ENCODE measurements at places on chromosomes 12 and 14. TPM values are rescaled to one million over a fixed set of nuclear protein-coding genes. Genes with fewer than 3 reads are reported as not detected.

The GLT1D1 gene
- total RNA-seq: 4.1 TPM

GRCh38 chr12:17971850-17972249 is 118.1 kb downstream of the RERGL start:
- no peak for DNase-seq

DNA sequence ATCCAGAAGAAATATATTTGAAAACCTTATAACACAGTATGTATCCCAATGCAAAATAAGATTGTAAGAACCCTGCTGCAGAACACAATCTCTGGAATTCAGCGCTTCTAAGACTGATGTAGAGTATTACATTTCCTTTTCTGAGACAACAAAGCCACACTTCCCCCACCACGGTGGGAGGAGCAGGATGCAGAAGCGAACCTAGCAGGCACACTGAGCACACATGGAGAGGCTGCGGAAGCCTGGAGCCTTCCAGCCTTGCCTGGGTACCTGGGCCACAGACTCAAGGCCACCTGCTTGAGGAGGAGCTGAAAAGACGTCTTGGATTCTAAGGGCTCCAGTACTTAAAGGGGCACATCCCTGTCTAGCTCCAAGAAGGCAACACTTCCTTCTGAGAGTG is 46.4 kb downstream of the TCHP start:
- peak; percentile 31 for DNase-seq

The GNG2 gene
- total RNA-seq: 29.0 TPM

DNA sequence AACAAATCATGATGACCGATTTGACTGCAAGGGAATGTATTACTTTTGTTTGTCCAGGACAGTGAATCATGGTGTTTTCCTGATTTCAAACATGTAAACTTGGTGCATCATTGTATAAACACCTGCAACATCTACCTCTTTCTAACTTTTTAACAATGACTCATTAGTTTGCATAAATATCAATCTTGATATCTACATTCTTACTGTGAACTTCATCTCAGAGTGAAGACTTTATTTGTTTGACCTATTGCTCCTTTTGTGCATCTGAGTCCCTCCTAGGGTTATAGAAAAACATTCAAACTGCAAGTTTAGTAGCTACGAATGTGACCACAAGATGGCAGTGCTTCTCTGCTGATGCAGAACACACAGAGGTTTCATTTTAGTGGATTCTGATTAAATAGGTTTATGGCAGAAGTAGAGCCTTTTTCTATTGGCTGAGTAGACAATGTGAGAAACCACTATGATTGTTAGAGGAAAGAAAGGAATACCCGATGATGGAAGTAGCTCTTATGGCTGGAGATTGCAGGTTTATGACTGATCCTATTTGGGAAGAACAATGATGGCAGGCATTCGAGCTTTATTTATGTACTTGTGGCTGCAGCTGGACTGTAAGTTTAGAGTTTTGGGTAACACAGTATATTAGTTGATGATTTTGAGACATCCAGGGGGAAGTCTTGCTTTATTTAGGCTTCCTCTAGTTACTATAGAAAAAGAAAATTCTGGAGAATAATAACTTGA is 244.2 kb upstream of the OR4E1 start:
- peak; percentile 34 for DNase-seq

The LTBP2 gene
- 93.3 TPM for total RNA-seq

DNA sequence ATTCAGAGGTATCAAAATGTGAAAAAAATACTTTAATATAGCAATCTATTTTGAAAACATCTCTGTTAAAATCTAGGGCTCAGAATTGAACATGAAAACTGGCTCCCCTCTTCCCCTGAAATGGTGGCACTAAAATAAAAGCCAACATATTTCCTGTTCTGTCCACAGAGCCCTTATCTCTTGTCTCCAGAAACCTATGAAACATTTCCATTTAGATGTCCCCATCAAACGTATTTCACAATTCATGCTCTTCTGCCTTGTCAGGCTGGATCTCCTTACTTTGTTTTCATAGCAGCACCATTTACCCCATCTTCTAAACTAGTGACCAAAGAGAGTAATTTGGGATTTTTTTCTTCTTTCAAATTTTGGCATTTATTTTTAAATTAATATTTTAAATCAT is 42.4 kb downstream of the PDE3A start:
- no peak for DNase-seq

- DNase-seq: no peak
Observed at GRCh38 chr14:51581017-51581881, 70.5 kb upstream of the FRMD6 start.

The TAC3 gene
- not detected for total RNA-seq

DNA sequence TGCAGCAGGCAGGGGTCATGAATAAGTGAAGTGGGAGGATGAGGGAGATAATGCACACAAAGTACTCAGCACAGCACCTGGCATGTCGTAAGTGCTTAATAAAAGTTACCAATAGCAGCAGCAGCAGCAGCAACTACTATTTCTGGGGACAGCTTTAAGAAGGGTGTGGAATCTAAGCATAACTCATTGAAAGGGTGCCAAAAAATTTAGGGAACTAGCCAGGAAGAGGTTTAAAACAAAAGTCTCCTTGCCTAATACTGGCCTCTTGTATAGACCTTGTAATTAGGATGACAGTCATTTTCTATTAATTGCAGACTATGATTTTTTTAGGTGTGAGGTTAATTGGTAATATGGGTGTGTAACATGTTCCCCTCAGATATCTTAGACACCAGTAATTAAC is 179.9 kb downstream of the PTPN11 start:
- DNase-seq: no peak

DNA sequence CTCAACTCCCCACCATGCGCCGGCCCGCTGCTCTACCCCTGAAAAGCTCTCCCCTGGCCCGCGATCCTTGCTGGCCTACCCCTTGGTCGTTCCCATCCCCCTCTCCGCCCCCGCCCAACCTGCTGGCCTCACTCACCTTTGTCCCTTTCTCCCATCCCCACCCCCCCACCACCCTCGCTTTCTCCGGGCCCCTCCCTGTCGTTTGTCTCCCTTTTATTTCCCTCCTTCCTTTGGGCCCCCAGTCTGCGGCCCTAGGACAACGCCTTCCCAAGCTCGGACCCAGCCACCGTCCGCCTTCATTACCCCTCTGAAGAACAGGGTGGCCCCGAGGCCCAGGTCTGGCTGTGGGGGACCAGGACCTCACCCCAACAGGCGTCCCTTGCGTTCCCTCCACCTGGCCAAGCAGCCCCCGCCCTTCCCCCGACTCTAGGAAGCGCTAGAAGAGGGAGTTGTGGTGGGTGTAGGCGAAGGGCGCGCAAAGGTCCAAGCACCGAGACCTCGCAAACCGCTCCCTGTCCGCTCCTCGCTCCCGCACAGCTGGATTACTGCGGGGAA is 6.9 kb upstream of the SLC7A7 start:
- DNase-seq: no peak

The ETFBKMT gene
- total RNA-seq: 2.1 TPM

- no peak for DNase-seq
Observed at GRCh38 chr14:66485029-66485428, 1.1 kb upstream of the CCDC196 start.

The ATP23 gene
- total RNA-seq: not detected

GRCh38 chr12:105384916-105385535 is 54.5 kb downstream of the C12orf75 start:
- no peak for DNase-seq

DNA sequence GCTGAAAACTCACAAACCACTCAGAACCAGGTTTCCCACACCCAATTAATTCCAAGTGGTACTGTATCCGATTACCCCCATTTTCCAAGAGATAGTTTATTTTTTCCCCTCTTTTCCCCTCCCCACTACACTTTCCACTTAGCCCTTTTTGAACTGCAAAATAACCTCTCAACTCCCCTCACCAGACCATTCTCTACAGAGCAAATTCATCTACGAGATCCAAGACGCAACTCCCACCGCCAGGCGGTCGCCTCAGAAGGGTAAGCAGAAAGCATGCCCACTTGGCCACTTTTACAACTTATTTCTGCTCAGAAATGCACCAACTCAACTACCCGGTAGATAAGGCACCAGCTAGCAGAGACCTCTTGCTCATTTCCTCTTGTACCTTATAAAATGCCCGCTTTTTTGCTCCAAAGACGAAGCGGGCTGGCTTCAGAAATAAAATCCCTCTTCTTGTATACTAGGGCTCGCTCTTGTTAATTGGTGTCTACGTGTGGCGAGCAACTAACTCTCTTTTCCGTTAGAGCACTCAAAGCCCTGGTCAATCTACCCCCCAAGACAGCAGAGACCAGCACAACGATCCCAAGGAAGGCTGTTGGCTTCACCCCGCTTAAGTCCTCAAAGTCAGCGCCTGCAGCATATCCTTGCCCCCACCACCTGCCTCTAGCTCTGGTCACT is 910 bp upstream of the SRP54 start:
- no peak for DNase-seq

DNA sequence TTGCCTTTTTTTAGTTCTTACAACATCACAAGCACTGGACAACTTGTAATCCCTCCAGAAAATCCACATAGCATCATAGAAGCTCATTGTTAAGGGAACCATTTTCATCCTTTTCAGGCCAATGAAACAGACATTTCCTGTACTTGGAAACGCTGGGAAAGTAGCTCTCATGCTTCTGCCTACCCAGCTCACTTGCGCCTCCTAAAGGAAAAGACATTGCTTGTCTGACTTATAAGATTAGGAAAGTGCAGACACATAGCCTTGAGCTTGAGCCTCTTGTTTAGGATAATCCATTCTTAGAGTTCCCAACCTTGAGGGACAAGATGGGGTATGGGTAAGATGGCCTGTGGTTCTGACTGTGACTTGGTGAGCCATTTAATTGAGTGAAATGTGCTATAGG is 589.5 kb downstream of the NOVA1 start:
- DNase-seq: no peak

DNA sequence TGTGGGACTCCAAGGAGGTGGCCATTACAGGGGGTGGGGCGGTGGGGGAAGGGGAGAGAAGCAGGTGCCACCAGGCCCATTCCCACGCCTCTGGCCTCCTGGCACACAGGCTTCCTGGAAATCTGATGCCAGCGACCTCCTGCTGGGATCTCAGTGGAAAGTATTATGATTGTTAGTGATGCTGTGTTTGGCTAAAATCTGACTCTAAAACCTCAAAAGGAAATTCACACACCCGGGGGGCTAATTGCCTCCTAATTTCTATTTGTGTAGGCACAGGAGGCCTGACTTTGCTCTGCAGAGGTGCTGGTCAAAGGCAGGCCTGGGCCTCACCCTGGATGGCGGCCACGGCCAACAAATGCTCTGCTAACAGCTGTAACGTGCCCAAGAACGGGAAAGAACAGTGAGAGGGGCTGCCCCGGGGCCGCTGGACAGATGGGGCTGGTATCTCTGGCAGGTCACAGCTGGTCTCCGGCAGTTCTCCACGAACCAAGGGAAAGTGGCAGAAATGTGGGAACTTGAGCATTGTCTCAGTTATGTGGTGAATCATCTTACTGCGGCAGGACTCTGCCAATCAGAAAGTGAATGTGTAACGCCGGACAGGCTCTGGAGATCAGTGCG is 14.3 kb downstream of the FAM181A start:
- DNase-seq: no peak

- no peak for DNase-seq
Observed at GRCh38 chr12:46547421-46548354, 175.1 kb upstream of the SLC38A2 start.

- no peak for DNase-seq
Observed at GRCh38 chr12:68998041-68998440, 65.1 kb upstream of the CPM start.

DNA sequence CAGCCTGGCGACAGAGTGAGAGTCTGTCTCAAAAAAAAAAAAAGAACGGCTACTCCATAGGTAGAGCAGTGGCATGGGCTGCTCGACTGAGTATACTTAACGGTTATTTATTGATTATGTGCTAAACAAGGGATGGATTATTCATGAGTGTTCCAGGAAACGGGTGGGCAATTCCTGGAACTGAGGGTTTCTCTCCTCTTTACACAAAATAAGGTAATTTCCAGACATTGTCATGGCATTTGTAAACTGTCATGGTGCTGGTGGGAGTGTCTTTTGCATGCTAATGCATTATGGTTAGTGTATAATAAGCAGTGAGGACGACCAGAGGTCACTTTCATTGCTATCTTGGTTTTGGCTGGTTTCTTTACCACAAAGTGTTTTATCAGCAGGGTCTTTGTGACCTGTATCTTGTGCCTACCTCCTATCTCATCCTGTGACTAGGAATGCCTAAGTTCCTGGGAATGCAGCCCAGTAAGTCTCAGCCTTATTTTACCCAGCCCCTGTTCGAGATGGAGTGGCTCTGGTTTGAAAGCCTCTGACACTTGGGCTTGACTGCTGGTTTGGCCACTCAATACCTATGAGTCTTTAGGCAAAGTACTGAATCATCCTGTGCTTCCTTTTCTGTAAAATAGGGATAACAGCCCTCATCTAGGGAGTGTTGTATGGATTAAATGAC is 3.2 kb downstream of the DGLUCY start:
- DNase-seq: no peak

The NFATC4 gene
- 50.0 TPM for total RNA-seq

GRCh38 chr14:105474483-105475268 is at the start of gene CRIP2:
Gene CRIP2 (plus strand): TSS chr14:105474821. CDS start chr14:105474863, 42 bp downstream.
- DNase-seq: peak; percentile 93

DNA sequence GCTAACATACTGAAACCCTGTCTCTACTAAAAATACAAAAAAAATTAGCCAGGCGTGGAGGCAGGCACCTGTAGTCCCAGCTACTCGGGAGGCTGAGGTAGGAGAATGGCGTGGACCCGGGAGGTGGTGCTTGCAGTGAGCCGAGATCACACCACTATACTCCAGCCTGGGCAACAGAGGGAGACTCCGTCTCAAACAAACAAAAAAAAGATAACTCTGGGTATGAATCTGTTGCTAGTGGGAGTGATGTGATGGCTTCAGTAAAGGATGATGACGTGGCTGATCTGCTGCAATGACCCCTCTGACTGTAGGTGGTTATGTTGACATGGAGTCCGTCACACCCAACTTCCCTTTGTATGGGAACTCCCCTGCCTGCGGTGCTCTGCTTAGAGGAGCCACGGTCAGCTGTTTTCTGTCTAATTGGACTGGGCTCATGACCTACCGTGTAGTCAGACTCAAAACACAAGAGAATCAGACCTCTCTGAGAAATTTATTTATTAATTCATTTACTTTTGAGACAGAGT is 59.1 kb upstream of the MED13L start:
- peak; percentile 71 for DNase-seq

DNA sequence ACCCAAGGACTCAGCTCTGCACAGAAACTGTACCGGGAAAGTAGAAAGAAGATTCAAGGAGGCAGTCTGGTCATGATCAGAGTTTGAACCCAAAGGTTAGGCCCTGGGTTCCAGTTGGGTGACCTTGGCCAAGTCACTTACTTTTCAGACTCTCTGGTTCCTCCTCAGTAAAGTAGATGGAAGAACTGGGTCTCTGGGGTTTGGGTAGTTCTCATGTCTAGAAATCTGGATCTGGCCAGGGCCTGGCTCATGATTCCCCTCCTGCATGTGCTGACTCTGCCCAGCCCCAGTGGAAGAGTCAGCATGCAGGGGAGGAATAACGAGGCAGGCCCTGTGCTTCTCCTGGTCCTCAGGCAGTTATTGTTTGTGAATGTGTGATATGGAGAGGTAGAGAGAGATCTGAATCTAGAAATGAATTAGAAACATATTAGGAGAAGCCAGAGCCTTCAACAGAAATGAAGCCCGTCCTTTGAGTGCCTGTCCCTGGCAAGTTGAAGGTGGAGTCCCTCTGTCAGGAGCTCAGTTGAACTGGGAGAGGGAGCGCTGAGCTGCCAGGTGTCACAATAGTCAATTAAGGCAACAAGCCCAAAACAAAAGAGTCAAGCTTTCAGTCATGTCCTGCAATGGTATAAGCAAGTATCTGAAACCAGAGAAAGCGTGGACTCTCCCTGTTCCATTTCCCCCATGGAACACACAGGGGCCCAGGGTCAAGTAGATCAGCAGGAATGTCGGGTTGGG is 131.3 kb upstream of the HIF1A start:
- no peak for DNase-seq

The SRRM4 gene
- 0.33 TPM for total RNA-seq
